ENCODE measurements at places on chromosomes 7 and 10.

DNA sequence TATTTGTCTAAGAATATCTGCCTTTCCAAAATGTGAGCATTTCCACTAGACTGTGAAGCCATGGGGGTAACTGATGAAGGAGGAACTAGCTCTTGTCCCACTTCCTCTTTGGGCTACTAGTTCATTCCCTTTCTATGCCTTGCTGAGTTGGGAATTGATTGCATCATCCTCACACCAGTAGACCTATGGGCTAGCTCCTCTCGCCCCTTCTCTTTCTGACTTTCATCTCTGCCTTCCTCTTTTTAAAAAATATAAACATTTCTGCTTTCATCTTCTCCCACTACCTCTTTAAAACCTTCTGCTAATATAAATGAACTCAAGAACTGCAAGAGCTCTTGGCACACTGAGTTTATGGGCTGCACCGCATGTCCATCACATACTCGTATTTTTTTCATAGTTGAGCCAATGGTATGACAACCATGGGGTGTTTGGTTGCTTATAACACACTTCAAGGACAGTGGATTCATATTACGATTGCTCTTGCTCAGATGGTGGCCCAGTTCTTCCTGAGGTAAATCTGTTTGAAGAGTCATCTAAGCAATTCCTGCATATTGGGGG lies 182.0 kb downstream of the REEP3 start:
- no peaks in the 10 kb centered on the region for H3K4me1 ChIP-seq
- H3K27ac ChIP-seq: no peak overlapping the region
- no peaks in the 10 kb centered on the region for H3K36me3 ChIP-seq
- DNase-seq: no peak

GRCh38 chr10:12351447-12351846 lies 2.1 kb downstream of the CAMK1D start:
- peak overlapping the region; percentile 98 for H3K4me3 ChIP-seq
- H3K36me3 ChIP-seq: peaks cover 33% of the 10 kb centered on the region
- peaks cover 49% of the 10 kb centered on the region for H3K4me1 ChIP-seq
- no peaks in the 10 kb centered on the region for H3K27me3 ChIP-seq
- H3K27ac ChIP-seq: no peak overlapping the region

DNA sequence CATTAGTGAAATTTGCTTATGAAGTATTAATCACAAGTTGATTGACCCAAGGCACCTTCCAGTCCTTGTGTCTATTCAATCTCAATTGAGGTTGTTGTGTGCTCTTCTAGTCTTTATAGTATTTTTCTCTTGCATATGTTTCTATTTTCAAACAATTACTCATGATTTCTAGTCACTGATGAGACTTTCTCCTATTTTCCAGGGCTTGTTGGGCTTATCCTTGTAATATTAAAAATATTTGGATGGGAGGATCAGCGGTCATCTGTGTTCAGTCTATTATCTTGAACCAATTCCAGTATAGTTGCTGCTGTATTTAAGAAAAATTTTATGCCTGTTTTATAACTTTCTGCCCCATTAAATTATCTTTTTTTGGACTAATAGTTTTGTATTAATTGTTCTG lies 154.4 kb downstream of the PTEN start:
- H3K4me3 ChIP-seq: no peak overlapping the region
- no peaks in the 10 kb centered on the region for H3K36me3 ChIP-seq
- no peaks in the 10 kb centered on the region for H3K27me3 ChIP-seq
- H3K27ac ChIP-seq: no peak overlapping the region
- H3K4me1 ChIP-seq: no peaks in the 10 kb centered on the region

DNA sequence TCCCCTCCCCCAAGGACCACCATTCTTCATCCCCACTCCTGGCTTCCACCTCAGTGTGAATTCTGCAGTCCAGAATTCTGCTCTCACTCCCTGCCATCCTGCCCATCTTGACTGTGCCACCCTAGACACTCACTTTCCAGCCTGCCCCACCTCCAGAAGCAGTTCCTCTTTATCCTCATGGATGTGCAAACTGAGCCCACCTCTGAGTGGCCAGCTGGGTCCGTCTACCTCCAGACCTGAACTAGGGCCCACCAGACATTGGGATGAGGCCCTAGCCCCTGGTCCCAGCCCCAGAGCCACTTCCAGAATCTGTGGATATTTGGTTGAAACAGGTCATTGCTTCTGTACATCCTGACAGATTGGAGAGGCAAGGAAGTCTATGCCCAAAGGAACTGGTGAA lies 58.5 kb downstream of the GRID1 start:
- H3K4me1 ChIP-seq: no peaks in the 10 kb centered on the region
- H3K4me3 ChIP-seq: no peak overlapping the region
- H3K36me3 ChIP-seq: no peaks in the 10 kb centered on the region
- DNase-seq: no peak
- peaks cover 53% of the 10 kb centered on the region for H3K27me3 ChIP-seq

DNA sequence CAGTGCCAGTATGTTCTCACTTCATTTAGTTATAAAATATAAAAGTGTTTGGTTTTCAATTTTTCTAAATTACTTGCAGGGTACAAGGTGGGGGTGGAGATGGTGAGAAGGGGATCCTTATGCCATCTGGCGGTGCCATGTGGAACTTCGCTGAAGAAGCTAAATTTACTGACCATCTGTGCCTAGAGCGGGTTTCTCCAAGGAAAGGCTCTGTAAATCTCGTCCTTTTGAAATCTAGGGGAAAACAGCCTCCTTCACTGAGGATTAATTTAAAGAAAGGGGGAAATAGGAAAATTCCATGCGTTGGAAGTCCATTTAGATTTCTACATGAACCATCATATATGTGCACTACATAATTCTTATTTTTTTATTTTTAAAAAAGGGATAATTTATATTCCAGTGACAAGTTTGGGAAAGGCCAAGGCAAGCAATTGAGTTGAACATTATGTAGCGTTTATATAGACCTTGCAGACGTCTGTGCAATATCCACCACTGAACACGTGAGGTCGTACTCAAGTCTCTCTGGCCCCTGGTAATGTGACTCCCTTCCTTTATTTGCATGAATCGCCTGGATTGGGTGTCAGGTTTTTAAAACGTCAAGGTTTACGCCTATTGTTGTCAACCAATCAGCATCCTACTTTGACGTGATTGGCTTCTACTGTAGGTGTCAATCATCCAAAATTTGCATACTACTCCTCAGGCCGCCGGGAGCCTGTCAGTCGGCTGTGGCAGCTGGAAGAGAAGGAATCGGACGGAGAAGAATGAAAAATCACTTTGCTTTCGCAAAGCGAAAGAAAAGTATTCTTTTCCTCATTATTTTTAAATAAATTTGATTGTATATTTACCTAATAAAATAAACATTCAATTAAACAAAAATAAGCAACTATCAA lies 297.1 kb upstream of the NFE2L3 start:
- no peak overlapping the region for H3K4me3 ChIP-seq
- no peak for DNase-seq

GRCh38 chr7:75847707-75848106 lies 31.1 kb upstream of the RHBDD2 start:
- H3K27me3 ChIP-seq: no peaks in the 10 kb centered on the region
- H3K27ac ChIP-seq: no peak overlapping the region
- H3K36me3 ChIP-seq: no peaks in the 10 kb centered on the region

GRCh38 chr10:18616337-18616736 lies 35.0 kb downstream of the NSUN6 start:
- H3K4me1 ChIP-seq: no peaks in the 10 kb centered on the region
- no peak overlapping the region for H3K27ac ChIP-seq
- no peak overlapping the region for H3K4me3 ChIP-seq

DNA sequence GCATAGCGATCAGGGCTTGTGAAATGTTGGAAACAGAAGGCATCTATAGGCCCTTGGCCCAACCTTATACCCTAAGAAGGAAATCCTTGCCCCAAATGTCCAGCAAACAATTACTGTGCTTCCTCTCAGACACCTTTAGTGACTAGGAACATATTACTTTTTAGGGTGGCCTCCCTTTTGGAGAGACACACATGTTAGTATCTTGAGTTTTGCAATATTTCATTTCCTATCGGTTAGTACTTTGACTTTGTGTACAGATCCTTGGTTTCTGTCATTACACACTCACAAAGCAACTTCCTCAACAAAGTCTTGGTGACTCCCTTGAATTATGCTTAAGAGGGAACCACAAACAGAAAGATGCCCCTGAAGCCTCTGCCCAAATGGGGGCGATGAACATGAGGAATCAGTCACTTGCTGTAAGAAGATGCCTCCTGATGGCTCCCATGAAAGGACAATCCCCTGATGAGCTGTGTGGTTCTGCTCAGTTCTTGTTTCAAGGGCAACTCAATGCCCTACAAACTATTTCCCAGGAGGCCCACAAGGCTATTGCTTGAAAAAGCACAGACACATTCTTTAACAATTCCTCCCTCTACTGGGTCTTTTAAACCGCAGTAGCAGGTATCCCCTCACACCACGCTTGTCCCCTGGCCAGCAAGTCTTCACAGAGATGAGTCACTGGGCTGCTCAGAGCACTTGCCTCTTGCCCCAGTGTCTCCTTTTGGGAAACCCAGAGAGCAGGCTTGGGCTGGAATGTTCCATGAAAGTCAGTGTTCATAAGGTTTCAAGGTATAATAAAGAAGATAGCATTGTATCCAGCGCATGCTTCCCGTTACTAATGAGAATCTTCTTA lies 196.2 kb downstream of the FANK1 start:
- H3K27ac ChIP-seq: no peak overlapping the region
- H3K36me3 ChIP-seq: no peaks in the 10 kb centered on the region
- H3K27me3 ChIP-seq: no peaks in the 10 kb centered on the region
- H3K4me3 ChIP-seq: no peak overlapping the region
- no peaks in the 10 kb centered on the region for H3K4me1 ChIP-seq

GRCh38 chr10:11707624-11708350 lies 34.4 kb upstream of the ECHDC3 start:
- no peak for DNase-seq
- peaks cover 8% of the 10 kb centered on the region for H3K4me1 ChIP-seq
- H3K4me3 ChIP-seq: no peak overlapping the region
- no peak overlapping the region for H3K27ac ChIP-seq
- H3K27me3 ChIP-seq: peaks cover 40% of the 10 kb centered on the region
- no peaks in the 10 kb centered on the region for H3K36me3 ChIP-seq
